Substantia nigra (tissue), 51 donors: ENCODE measurements at places on chromosomes 1 and 21.

GRCh38 chr1:114490274-114490693 is 20.7 kb downstream of the TRIM33 start:
- no peak for DNase-seq

DNA sequence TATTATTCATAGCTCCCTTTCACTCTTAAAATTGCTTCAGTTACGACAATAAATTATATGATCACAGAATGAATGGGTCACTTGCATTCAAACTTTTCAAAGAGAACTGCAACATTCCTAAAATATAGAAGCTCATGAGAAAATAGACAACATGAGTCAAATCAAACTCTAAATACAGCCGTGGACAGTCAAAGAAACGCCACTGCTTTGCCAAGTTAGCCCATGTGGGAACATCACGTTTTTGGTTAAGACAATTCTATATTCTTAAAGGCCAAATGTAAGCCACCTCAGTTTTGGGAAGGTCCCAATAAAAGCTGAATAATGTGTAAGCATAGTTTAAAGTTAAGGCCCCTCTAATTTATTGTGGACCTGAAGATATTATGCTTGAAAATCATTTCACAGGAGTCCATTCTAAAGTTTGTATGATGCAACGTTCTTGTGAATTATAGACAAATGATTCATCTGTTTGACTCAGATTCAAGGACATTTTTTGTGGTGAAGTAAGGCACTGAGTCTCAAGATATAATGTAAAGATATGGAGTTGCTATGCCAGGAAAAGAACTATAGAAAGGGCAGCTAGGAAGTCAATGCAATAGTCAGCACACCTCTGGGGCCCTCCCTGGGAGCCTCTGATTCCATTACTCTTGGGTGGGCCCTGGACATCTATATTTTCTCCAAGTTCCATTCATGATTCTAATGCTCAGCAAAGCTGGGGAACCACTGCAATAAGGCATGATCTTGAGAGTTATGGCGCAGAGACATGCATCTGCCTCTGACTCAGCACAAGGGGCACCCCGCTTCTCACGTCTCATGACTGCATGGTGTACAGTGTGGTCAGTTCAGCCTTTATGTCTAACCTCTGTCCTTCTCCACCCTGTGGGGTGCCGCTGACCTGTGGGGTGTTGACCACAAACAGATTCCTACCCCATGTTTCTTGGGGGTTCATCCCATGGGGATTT is 33.9 kb downstream of the ETS2 start:
- no peak for DNase-seq

GRCh38 chr1:223748773-223749733 is 36.7 kb downstream of the CAPN2 start:
- no peak for DNase-seq

DNA sequence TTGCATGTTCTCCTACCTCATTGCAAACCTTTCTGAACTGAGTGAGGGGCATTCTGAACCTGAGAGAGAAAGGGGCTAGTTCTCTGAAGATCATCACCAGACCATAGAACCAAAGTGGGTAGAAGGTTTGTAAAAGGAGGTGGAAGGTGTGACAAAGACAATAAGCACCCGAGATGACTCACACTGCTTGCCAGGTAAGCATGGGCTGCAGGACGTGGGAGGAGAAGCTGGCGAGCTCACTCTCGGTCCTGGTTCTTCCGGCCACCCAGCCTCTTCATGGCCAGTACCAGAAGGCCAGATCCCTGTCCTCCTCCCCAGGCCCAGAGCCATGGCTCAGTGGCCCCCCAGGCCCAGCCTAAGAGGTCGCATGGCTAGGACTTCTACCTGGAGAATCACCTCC is 128.3 kb downstream of the TMEM53 start:
- no peak for DNase-seq

DNA sequence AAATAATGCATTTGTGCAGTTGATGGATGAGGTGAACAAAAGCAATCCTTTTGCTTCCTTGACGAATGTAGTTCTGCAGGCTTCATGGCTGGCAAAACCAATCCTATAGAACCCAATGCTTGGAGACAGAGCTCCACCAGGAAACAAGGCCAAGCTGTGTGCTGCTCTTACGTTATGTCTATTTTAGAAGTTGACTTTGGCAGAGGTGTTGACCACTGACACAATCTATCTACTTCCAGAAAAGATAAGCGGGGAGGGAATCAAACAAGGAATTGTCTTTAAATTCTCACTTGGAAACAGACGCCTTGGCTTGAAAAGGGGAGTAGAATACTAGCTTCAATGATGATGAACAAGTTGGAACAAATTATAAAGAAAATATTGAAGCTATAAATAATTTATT is 211.2 kb downstream of the SETD4 start:
- DNase-seq: no peak

GRCh38 chr1:84069236-84069845 is 70.4 kb upstream of the TTLL7 start:
- DNase-seq: no peak

GRCh38 chr1:47963568-47964358 is 33.4 kb downstream of the TRABD2B start:
- DNase-seq: no peak

DNA sequence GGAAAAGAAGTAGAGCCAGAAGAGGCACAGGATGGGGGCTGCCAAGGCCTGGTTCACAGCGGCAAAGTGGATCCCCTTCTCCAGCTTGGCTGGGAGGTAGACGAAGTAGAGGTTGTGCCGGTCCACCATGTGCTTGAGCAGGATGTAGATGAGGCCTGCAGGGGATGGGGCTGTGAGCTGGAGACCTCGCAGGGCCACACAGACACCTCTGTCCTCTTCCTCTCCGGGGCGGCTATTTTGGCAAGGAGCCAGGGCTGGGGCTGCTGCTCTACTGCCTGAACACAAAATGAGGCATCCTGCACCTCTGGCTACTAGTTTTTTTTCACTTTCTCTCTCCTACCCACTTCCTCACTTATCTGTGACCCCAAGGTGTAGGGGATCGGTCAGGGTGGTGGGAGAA is 32.3 kb downstream of the TMEM63A start:
- no peak for DNase-seq

- no peak for DNase-seq
Measured at GRCh38 chr1:95002540-95003432, 70.0 kb downstream of the ALG14 start.

GRCh38 chr1:230284891-230285290 is 141.2 kb downstream of the PGBD5 start:
- DNase-seq: no peak

GRCh38 chr1:50979937-50980336 is 9.9 kb downstream of the CDKN2C start:
- DNase-seq: no peak

DNA sequence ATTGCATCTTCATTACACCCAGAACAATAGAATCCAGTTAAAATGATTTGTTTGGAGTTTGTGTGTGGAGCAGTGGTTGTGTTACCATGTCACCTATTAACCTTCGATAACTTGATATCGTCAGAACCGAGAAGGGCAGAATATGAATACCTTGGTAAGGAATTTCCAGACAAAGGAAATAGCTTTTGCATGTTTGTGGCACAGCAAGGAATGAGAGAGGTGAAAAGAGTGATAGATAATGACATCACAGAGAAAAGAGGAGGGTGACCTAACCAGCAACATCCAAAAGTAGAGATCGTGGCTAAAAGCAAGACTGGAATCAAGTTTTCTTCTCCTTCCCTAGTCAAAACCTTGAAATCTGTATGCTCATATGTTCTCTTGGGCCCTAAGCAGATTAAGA is 244.6 kb upstream of the NEGR1 start:
- DNase-seq: no peak

DNA sequence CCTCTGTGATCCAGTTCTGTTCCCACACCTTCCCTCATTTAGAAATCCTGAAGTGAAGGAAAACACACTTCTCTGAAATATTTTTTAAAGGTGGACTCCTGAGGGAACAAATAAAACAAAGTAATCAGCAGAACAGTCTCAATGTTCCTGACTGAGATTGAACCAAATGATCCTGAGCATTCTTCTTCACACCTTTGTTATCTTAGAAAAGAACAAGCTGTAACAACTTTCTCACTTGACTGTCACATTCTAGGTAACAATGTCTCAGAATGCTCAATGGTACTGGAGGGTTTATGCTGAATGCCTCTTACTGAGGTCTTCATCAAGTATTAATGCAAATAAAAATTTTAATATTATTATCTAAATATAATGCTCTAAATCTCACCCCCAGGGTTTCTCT is 40.4 kb upstream of the RGS2 start:
- DNase-seq: no peak

DNA sequence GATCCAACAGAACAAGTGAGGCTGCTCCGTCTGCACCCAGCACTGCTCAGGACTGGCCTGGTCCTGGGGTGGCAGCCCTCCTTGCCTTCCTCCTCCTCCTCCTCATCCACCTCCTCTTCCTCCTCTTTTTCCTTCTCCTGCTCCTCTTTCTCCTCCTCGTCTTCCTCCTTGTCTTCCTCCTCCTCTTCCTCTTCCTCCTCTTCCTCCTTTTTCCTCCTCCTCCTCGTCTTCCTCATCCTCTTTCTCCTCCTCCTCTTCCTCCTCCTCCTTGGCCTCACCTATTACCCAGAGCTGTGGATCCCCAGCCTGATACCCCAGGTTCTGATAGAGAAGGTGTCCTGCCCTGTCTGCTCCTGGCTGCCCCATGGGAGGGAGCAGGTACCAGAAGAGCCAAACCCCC is 16.6 kb upstream of the MFN2 start:
- DNase-seq: no peak

- no peak for DNase-seq
Measured at GRCh38 chr1:81562934-81563333, 237.8 kb upstream of the ADGRL2 start.

DNA sequence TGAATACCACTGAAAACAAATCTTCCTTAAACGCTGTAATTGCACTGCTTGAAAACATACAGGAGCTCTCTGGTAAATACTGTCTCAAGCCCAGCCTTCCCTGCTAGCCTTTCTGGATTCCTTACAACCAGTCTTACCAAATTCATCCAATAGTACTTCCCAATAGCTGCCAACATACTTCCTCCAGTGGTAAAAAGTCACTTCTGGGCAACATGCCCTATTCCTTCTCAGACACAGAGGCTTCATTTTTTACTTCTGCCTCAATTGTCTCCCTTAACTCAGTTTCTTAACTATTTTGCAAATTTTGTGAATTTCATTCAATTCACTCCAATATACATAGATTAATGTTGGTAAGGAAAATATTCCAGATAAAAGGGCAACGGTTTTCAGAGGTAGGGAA is 166.3 kb downstream of the TBX15 start:
- no peak for DNase-seq

DNA sequence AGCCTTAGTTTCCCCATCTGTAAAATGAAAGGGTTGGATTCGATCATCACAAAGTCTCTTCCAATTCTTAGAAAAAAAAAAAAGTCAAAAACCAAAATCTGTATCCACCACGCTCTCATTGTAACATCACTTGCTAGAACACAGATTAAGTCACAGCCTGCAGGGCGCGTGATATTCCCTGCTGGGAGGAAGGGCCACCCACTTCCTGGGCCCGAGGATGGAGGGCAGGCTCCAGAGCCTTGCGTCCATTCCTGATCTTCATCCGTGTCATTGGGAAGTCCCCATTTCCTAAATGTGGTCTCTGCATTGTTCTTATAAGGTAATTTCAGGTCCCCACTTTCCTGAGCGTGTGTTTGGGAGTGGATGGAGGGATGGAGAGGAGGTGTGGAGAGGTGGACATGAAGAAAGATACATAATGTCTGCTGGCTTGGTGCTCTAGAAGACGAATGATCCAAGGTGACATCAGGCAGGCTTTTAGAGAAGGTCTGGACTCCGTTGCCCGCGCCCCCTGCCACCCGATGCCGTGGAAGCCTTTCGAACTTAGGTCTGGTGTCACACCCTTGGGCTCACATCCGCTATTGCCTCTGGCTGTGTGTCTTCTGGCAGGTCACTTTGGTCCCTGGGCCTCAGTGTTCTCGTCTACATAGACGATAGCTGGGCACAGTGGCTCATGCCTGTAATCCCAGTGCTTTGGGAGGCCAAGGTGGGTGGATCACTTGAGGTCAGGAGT is 56.1 kb downstream of the ATP5PO start:
- DNase-seq: no peak
